HFFc6 (cell line): ENCODE measurements at places on chromosomes 11 and 22. TPM values are rescaled to one million over a fixed set of nuclear protein-coding genes. Genes with fewer than 3 reads are reported as not detected.

CD3G gene
- not detected in 2 replicates for total RNA-seq

TLCD5 gene
- 8.0 to 9.4 TPM (median 8.2 TPM) in 3 replicates for total RNA-seq

GRCh38 chr11:1693327-1694063 is 3.5 kb upstream of the KRTAP5-6 start:
- H3K36me3 ChIP-seq, result no peaks in the 10 kb centered on the region
- peak overlapping the region; percentile 83 for H3K4me3 ChIP-seq
- H3K27ac ChIP-seq, result peak overlapping the region; percentile 69; the same call in 1 of the 2 replicates
- DNase-seq, result peak; percentile 57
- H3K4me1 ChIP-seq, result peaks cover 10% of the 10 kb centered on the region; the same call in 1 of the 2 replicates
- peaks cover 53% of the 10 kb centered on the region for H3K27me3 ChIP-seq

DNA sequence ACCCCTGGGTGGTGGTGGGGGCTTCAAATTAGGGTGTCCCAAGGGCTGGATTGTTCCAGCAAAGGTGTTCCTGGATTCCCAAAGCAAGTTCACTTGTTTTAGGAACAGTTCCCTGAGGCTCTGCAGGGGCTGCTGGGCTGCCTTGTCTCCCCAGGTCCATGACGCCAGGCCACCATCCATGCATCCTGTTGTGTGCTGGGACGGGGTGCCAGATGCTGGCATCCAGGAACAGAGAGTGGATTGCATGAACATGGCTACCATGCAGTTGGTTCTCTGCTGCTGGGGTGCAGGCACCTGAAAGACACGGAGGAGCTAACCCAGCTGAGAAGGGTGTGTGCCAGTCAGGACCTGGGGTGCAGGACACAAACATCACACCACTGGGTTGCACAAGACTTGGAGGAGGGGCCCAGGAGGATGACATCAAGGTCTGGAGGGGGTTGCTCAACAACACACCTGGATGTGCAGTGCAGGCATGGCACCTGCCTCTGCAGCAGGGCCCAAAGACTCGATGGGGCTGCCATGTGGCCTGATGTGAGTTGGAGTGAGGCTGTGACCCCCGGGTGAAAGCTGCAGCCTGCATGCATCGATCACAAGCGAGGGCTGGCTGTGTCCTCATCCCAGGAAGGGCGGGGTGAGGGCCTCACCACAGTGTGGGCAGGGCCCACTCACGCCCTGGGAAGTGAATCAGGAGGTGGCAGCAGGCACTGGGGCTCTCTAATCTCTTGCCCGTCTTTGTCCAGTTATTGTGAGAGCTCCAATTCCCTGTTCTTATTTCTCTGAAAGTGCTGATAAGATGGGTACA is 74.0 kb upstream of the CLDN5 start:
- H3K4me1 ChIP-seq, result no peaks in the 10 kb centered on the region
- no peak overlapping the region for H3K4me3 ChIP-seq
- no peaks in the 10 kb centered on the region for H3K36me3 ChIP-seq
- H3K27ac ChIP-seq, result no peak overlapping the region
- no peak for DNase-seq
- peaks cover 41% of the 10 kb centered on the region for H3K27me3 ChIP-seq

- no peaks in the 10 kb centered on the region for H3K36me3 ChIP-seq
- no peak overlapping the region for H3K4me3 ChIP-seq
- H3K27ac ChIP-seq, result no peak overlapping the region
- no peak for DNase-seq
These were observed 284.8 kb downstream of the ETS1 start for GRCh38 chr11:128302425-128303186.

TRPM5 gene
- not detected in 3 replicates for total RNA-seq

GRCh38 chr22:36649066-36649465 is 54.5 kb downstream of the CACNG2 start:
- no peak for DNase-seq
- peaks cover 45% of the 10 kb centered on the region for H3K27me3 ChIP-seq
- H3K4me3 ChIP-seq, result no peak overlapping the region
- no peak overlapping the region for H3K27ac ChIP-seq
- H3K4me1 ChIP-seq, result no peaks in the 10 kb centered on the region

DNA sequence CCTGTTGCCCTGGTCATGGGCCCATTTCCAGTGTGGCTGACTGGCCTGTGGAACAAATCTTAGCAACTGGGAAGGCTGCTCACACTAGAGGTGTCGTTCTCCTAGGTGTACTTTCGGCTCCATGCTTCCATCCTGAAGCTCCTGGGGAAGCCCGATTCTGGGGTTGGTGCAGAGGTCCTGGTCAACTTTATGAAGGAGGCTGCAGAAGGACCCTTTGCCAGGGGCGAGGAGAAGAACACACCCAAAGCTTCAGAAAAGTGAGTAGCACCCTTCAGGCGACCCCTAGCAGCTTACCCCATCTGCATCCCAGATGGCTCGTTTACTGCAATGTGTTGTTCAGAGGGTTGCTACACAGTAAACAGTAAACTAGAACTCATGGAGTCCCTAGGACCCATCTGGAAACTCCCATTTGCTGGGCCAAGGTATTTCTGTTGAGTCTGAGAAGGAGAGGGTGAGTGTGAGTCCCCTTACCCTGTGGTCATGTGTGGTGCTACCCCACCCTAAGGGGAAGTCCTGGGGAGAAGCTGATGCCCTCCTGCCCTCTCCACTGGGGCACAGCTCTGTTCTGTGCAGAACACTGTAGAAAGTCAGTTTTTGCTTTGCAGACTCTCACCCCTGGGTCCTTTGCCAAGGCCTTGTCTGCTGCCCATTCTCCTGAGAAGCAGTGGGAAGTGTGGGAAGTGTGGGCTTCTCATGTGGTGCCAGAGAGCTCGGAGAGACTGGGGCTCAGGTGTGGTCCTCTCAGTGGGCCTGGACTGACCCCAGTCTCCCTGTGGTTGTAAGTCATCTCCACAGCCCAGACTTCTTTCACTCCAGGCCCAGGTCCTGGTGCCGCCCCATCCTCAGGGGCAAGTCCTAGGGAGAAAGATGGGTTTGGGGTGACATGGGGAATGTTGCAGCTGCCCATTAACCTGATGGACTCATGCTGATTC is 85.0 kb downstream of the CABIN1 start:
- H3K36me3 ChIP-seq, result peaks cover 3% of the 10 kb centered on the region; the same call in 1 of the 2 replicates
- H3K4me3 ChIP-seq, result no peak overlapping the region
- DNase-seq, result no peak
- H3K27me3 ChIP-seq, result no peaks in the 10 kb centered on the region; the same call in 1 of the 2 replicates

OVCH2 gene
- not detected in 3 replicates for total RNA-seq

DNA sequence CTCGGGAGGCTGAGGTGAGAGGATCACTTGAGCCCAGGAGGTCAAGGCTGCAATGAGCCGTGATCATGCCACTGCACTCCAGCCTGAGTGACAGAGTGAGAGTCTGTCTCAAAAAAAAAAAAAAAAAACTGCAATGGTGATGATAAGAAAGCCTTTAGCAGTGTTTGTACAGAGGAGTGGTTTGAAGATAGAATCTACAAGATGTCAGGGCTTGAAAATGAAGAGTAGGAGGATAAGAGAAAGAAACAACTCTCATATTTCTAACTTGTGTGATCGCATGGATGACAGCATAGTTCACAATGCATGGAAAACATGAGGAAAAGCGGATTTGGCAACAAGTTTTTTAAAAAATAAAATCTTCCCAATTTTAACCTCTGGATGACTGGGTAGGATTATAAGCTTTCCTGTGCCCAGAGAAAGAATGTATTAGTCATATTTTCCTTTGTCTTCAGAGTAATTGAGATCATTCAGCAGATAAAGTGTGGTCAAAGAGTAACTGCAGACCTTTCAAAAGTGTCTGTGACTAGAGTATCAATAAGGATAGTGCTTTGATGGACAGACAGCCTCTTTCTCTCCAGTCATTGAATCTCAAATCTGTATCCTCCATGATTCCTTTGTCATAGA is 328.1 kb downstream of the CASP12 start:
- 0 out of 2 replicates have a peak, but pooled peaks cover 4% of the 10 kb centered on the region for H3K36me3 ChIP-seq
- H3K4me1 ChIP-seq, result no peaks in the 10 kb centered on the region
- H3K4me3 ChIP-seq, result no peak overlapping the region
- H3K27me3 ChIP-seq, result no peaks in the 10 kb centered on the region; the same call in 1 of the 2 replicates
- no peak overlapping the region for H3K27ac ChIP-seq

DNA sequence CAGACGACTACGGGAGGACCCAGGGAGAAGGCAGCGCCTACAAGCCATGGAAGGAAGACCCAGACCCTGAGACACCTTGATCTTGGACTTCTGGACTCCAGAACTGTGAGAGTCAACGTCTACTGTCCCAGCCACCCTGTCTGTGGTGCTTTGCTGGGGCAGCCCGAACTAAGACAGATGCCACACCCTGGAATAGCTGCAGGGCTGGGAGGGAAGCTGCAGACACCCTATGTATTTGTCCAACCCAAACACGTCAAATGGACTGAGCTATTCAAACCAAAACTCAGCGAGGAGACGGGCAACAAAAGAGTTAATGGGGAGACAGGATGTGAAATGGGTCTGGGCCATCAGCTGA is 169.3 kb downstream of the CTTN start:
- no peaks in the 10 kb centered on the region; the same call in 1 of the 2 replicates for H3K27me3 ChIP-seq
- H3K27ac ChIP-seq, result no peak overlapping the region
- no peaks in the 10 kb centered on the region for H3K4me1 ChIP-seq
- H3K4me3 ChIP-seq, result peak overlapping the region; percentile 74

CDON gene
- 1.8 to 2.5 TPM (median 2.0 TPM) in 3 replicates for total RNA-seq

KLHDC7B gene
- total RNA-seq, result 0.04 to 0.05 TPM in 2 of 3 replicates, not detected in the other

DNA sequence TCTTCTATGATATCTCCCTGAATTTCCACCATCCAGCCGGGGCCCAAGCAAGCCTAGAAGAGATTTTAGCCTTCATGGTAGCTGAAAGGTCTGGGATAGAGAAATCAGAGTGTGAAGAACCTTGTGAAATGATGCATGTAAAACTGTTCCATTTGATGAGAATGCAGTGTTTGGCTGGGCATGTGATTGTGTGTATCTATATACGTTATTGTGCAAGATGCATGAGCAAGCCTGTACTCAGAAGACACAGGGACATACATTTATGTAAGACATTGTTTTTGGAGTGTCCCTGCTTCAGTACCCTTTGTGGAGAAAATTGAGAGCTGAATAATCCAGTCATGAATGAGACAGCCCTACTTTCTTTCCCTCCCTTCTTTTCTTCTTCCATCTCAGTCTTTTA is 15.2 kb upstream of the OR52K2 start:
- H3K4me3 ChIP-seq, result no peak overlapping the region
- H3K36me3 ChIP-seq, result no peaks in the 10 kb centered on the region
- no peaks in the 10 kb centered on the region for H3K4me1 ChIP-seq
- no peak overlapping the region for H3K27ac ChIP-seq
- no peak for DNase-seq

CD248 gene
- 467 to 731 TPM (median 562 TPM) in 3 replicates for total RNA-seq

DNA sequence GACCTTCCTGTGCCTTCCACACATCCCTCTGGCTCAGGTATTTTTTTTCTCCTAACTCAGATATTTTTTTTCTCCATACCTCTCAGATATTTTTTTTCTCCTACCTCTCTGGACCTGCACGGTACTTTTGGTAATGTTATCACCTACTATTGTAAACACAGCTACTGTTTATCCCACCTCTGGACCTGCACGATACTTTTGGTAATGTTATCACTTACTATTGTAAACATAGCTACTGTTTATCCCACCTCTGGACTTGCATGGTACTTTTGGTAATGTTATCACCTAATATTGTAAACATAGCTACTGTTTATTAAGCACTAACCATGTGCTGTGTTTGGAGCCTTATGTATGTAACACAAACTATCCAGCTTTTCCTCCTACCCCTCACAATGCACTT is 12.1 kb upstream of the UPB1 start:
- no peak for DNase-seq
- no peaks in the 10 kb centered on the region; the same call in 1 of the 2 replicates for H3K27me3 ChIP-seq
- peaks cover 69% of the 10 kb centered on the region for H3K4me1 ChIP-seq

ALDH3B1 gene
- total RNA-seq, result 24.7 to 47.4 TPM (median 38.7 TPM) in 3 replicates

DNA sequence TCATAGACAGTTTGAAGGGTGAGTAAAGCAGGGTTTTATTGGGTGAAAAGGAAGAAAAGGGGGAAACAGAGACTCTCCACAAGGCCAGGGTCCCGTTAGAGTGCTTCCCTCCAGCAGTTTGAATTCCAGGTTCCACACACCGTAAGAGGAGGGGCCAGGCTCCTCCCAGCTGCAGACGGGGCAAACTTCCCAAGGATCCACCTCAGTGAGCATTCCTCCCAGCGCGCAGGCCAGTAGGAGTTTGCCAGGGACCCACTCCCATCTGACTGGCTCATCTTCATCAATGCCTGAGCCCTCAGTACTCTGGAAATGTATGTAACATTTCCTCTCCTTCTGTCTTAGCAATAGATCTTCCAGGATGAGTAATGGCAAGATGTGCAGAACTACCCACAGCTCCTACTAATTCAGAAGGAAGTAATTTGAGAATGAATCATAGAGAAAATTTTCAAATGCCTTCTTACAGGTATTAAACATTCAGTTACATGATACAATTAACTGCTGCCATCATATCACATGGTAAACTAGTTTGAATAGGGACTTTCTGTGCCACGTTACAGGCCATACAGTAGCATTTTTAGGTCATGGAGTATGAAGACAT is 34.0 kb upstream of the TRPC6 start:
- no peak overlapping the region for H3K4me3 ChIP-seq
- DNase-seq, result no peak
- no peaks in the 10 kb centered on the region for H3K4me1 ChIP-seq
- no peaks in the 10 kb centered on the region for H3K36me3 ChIP-seq
